Adrenal gland (tissue), 19 donors: ENCODE measurements at places on chromosomes 11 and 22.
A peak's percentile ranks its signal among the peaks of the same experiment; 100 is the strongest.

- no peak for DNase-seq
These were observed 10.2 kb upstream of the GRK3 start for GRCh38 chr22:25554238-25554671.

- no peak for DNase-seq
These were observed 135.2 kb upstream of the C11orf58 start for GRCh38 chr11:16603245-16603644.

- no peak for DNase-seq
These were observed 42.6 kb upstream of the MPEG1 start for GRCh38 chr11:59255281-59255680.

- DNase-seq: peak; percentile 40
These were observed 147.5 kb upstream of the CTSC start for GRCh38 chr11:88484873-88485621.

DNA sequence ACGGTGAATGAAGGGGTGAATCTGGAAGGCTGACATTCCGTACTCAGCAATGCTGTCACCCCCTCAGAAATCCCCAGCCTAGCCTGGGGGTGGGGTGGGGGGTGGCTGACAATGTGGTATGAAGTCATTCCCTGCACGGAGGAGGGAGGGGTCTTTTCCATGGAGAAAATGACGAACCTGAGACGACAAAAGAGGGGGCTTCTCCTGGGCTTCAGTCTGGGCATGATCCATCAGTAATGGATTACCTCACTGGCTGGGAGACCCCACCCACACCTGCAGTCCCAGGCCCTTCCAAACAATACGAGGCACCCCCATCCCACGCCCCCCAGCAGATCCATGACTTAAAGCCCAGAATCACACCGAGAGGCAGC lies 1.0 kb downstream of the KIAA0930 start:
- no peak for DNase-seq

DNA sequence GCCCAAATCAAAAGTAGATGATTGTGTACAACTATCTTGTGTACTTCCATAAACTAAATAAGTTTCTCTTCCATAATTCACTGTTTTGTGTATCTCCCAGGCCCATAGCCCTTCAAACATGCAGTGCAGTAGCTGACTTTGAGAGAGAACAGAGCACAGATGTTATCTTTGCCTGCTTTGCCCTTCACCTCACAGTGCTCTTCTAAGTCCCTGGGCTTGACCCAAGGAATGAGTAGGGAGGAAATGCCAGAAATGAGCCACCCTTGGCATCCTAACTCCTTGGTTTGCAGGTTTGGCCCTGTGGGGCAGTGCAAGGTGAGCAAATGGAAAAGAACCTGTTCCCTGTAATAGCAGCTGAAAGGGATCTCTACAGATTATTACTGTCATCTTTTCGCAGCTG lies 79.2 kb downstream of the STIM1 start:
- no peak for DNase-seq

GRCh38 chr11:128841461-128842072 lies 25.5 kb downstream of the KCNJ1 start:
- DNase-seq: no peak

- no peak for DNase-seq
These were observed 61.0 kb upstream of the GLYATL1B start for GRCh38 chr11:59025097-59025496.

GRCh38 chr11:30110691-30111090 lies 93.9 kb upstream of the KCNA4 start:
- DNase-seq: no peak

DNA sequence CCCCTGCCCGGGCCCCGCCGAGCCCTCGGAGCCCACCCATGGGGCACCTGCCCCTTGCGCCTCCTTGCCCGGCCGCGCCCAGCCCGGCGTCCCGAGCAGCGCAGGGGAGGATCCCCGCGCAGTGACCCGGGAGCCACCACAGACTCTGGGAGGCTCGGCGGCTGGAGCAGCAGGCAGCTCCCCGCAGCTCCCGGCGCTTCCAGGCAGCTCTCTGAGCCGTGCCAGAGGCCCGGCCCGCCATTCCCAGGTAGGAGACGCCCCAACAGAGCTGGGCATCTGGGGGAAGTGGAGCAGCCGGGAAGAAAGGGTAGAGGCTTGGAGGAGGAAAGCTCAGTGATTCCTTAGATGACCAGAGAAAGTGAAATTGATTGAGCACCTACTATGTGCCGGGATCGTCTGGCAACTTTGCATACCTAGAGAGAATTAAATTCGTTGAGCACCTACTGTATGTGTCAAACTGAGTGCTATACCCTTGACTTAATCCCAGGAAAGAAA lies 670 bp downstream of the RASD2 start:
- DNase-seq: no peak

DNA sequence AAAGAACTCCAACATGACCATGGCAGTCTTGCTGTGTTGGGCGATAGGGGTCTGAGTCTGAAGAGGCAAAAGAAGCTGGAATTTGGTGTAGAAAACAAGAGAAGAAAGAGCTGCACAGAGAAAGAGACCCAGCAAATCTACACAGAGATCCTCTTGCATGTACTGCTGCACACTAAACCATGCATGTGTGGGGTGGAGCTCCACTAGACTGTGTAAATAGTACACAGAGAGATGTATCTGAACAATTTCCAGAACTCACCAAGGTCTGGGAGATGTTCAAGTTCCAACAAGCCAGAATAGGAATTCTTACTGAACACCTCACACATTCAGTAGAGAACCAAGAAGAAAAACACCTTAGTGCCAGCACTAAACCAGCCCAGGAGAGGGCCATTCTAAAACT lies 42.3 kb downstream of the CSF2RB start:
- DNase-seq: no peak

GRCh38 chr11:102478673-102479299 lies 26.2 kb upstream of the TMEM123 start:
- no peak for DNase-seq

DNA sequence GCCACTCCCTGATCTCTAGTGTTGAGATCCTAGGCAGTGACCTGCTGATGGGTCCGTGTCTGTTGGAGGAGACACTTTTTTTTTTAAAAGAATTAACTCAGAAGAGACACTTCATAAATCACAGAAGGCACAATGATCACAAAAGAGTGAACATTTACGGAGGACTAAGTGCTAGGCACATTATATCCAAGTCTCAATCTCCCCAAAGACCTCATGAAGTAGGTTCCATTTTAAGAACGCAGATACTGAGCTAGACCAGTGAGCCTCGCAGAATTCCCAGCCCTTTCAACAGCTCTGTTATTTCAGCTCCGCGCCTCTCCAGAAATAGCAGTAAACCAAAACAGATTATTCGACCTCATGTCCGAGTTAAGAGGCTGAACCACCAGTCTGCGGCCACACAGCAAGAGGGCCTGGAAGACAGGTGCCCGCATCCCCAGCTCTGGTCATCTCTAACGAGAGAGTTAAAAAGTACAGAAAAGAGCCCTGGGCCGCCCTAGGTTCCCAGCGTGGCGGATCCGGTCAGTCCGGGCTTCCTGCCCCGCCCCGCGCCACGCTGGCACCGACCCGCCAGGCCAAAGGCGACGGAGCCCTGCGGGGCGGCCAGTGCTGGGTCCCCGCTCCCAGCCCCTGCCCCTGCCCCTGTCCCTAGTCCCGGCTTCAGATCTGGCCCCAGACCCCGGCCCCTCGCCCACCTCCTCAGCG lies 612 bp downstream of the XBP1 start:
- DNase-seq: peak; percentile 72

DNA sequence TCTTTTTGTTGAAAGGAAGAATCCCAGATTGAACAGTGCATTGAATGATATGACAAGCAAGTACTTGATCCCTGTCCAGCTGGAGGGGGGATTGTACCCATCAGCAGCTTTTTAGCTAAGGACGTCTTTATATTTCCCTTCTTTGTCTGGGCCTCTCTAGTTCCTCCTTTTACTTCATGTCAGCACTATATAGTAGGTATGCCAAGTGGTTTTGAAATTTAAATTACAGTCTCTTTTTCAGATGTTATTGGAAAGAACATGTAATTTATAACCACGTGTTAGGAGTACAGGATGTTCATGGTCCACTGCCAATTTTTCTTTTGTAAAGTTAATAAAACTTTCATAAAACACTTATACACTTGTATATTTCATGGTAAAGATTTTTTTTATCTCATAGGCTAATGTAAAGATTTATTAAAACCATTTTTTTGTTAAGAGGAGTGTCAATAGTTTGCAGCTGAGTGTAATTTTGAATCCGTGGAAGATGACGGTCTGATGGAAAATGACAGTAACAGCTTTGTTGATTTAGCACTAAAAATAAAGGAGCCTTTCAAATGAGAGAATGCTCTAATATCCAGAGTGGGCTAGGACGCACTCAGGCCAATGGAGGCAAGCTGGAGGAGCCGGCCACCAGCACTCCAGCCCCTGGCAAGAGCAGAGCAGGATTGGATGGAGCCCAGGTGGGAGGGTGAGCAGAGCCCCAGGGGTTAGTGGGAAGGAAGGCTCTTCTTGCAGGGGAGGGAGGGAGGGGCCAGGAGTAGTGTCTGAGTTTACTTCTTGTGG lies 488.3 kb downstream of the INSC start:
- no peak for DNase-seq

GRCh38 chr11:47270331-47271271 lies 668 bp downstream of the MADD start:
- DNase-seq: peak; percentile 78

DNA sequence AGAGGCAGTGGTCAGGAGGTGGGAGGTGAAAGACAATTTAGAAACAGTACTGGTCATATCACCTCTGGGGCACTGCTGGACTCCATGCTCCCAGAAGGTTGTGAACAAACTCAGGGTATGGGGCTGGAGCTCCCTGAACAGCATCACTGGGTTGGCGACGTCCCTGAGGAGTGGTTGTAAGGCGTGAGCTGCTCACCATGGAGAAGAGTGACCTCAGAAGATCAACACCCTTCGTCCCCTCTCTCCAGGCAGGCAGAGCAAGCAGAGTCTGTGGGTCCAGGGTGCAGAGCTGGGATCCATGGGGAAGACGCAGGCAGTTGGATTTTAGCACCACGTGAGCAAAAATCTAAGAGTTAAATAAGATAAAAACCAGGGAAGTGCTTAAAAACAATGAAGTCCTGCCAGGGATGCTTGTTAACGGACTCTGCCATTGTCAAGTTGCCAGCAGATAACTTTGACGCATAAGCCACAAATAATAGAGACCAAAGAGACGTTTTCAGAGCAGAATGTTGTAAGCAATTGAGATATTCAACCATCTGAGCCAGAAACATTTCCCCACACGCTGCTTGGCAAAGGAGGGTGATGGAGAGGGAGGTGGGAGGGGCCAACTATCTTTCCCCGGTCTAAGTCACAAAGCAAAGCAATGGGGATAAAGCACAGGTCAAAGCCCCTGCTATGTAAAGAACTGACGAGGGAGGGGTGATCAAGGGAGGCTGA lies 13.6 kb downstream of the PNPLA5 start:
- no peak for DNase-seq

GRCh38 chr11:84518631-84519183 lies 1108.4 kb downstream of the DLG2 start:
- no peak for DNase-seq

DNA sequence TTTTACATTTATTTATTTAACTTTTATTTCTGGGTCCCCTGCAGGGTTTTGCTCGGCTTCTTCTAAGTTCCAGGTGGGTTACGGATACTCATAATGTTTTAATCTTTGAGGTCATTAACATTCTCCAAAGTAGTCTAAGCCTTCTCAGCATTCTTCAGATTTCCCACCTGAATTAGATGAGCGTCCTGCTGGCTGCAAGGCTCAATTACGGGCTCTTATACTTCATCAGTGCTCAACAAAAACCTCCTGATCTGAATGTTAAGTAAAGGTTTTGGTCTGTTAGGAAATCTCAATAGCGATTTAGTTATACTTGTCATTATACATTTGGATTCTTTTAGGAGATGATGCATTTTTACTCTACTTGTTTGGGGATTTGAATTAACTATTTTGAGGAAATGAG lies 27.3 kb upstream of the NFRKB start:
- no peak for DNase-seq

DNA sequence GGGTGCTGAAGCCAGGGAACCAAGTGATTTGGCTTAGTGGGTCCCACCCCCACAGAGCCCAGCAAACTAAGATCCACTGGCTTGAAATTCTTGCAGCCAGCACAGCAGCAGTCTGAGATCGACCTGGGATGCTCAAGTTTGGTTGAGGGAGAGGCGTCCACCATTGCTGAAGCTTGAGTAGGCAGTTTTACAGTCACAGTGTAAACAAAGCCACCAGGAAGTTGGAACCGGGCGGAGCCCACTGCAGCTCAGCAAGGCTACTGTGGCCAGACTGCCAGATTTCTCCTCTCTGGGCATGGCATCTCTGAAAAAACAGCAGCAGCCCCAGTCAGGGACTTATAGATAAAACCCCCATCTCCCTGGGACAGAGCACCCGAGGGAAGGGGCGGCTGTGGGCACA lies 424.1 kb upstream of the TENM4 start:
- no peak for DNase-seq

DNA sequence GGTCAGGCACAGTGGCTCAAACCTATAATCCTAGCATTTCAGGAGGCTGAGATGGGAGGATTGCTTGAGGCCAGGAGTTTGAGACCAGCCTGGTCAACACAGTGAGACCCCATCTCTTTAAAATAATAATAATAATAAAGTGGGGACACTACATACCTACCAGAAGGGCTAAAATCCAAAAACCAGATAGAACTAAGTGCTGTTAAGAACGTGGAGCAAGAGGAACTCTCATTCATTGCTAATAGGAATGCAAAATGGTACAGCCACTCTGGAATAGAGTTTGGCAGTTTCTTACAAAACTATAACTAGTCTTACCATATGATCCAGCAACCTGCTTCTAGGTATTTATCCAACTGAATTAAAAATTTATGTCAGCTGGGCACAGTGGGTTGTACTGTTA lies 9.6 kb downstream of the CKAP5 start:
- no peak for DNase-seq

- no peak for DNase-seq
These were observed 13.2 kb downstream of the HSD17B12 start for GRCh38 chr11:43693731-43694130.

DNA sequence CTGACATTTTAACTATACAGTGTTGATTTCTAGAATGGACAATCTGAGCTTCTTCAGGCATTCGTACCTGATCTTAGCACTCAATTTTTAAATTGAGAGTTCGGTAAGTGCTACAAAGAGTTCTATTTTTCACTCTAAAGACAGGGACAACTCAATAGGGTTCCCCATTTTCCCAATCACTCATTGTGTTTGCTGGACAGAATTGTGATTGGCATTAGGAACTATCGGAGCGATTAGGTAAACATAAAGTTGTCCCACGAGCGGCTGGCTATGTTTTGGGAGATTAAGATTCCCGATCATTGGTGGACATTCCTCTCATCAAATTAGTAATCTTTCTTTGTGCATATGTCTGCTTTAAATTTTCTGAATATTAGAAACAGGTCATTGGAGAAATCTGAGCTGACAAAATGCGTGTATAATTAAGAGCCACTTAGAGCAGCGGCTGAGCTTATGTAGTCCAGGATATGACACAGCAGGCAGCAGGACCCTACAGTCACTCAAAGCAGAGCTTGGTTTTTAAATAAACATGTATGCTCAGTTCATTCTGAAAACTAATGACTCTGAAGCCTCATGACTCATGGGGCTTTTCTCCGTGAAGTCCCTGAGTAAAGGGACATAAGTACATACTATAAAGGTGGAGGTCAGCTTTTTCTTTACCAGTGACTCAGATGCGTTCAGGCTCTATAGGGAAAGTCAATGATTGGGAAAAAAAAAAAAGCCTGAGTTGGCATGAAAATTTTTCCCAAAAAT lies 109.4 kb downstream of the GRIA4 start:
- DNase-seq: no peak

- no peak for DNase-seq
These were observed 13.5 kb downstream of the CHKA start for GRCh38 chr11:68107689-68108088.
